ENCODE measurements at places on chromosomes 3 and 15.

DNA sequence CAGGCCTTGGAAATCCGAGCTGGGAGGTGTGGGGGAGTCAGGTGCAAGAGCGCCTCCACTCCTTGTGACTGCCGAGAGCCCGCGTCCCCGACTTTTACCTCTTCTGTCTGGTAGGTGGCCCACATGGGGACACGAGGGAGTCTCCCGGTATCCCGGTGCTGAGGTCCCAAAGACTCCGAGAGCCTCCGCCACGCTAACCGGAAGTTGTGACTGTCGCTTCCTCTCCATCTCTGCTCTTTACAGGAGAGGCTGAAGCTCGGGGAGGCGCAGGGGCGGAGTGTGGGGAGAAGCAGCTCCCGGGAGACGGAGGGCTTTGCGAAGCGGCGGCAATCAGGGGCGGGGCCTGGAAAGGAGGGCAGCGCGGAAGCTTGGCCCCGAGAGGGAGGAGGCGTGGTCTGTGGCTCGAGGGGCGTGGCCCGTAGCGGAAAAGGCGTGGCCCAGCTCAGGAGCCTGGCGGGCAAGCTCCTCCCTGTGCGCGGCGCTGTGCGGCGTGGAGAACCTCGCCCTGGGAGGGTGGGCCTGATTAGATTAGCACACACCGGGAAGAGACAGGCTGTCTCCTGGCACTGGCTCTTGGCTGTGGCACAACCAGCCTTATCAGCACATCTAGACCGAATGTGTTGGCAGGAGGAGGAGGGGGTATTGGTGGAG is 143.9 kb downstream of the GABRB3 start:
- DNase-seq, result no peak

GRCh38 chr3:17979252-17979651 is 236.8 kb upstream of the TBC1D5 start:
- no peak for DNase-seq

DNA sequence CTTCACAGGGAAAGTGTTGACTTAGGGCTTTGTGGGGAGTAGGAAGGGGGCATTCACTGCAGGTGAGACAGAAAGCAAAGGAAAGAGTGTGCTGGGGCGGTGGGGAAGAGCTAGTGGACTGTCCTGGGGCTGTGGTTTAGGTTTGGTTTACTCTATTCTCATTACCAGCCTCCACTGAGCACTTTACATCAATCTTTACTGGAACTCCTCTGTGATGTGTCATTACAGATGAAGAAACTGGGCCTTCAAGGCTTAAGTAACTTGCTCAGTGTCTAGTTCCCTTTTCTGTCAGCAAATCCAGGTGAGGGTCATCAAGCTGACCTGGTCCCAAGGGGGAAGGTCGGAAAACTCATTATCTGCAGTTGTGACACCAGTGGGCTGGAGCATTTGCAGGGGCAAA is 120.2 kb upstream of the PFN2 start:
- no peak for DNase-seq

- no peak for DNase-seq
Measured at GRCh38 chr3:7696320-7696719, 805.3 kb upstream of the LMCD1 start.

- no peak for DNase-seq
Measured at GRCh38 chr3:99176169-99176964, 274.9 kb upstream of the DCBLD2 start.

DNA sequence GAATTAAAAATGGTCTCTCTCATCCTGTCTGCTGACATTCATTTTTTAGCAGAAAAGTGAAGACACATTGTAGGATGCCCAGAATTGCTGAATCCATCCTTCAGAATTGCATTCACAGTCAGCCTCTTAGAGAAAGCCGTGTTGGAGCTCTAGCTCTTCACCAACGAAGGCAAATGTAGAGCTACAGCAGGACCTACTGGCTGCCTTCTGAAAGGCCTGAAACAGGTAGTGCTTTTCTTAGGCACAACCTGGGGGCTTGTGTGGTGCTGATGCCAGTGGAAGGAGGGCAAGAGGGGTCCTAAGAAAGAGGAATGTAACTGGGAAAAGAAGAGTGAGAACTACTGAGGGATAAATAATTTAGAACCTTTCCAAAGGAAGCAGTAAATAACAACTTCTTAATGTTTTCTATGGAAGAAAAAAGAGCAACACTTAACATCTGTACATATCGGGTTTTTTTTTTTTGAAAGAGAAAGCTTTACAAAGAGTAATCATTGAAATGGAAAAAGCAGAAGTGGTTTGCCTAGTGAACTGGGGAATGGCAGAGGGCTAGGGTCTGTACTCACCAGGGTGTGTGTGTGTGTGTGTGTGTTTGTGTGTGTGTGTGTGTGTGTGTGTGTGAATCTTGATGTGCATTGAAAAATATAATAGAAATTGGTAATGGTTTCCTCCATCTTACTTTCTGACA is 297.8 kb downstream of the SATB1 start:
- no peak for DNase-seq

- no peak for DNase-seq
Measured at GRCh38 chr3:188021502-188022040, 132.4 kb upstream of the LPP start.

DNA sequence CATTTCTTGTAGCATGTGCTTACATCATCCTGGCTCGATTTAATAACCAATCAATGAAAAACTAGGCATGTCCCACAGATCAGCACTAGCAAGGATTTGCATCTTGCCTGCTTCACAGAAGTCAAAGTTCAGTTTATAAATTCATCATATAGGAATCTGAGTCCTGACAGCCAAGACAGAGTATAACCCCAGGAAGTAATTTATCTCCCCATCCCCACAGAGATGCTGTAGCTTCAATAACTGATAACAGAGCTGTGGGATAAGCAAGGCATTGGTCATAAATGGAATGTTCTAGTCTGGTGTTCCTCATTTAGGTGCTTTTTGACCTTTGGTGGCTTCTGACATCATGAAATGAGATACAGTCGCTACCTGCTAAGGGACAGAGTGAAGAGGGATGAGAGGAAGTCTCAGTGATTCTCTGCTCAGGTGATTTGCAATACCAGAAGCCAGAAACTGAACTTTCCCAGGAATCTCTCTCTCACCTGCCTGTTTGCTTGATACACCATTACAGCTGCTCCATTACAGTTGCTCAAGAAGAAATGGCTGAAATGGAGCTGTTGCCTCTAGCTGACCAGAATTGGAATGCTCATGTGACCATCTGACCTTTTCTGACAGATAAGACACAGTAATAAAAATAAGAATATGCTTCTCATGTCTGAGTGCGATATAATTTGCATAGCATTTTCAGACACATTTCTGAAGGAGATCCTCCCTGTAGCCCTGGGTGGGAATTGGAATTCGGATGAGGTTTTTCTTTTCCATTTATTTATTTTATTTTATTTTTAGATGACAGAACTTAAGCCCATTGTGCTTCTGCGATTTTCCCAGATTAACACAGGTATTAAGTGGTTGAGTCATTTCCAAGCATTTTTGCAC is 217.1 kb upstream of the KCNMB2 start:
- DNase-seq, result no peak

DNA sequence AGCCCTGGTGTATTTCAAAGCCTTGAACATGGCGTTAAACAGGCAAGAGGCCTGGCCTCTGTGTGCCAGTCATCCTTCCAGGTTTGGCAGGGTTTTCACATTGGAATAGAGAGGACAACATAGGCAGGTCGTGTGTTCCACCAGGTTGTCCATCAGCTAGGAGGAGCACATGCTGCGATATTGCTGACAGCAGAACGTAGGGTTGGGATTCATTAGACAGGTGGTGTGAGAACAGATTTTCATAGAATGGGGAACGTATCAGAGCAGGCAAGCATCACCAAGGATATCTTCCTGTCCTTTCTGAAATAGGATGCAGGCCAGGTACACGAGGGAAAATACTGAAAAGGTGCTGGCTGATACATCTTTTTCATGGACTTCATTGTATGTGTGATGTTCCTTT is 26.4 kb downstream of the MINAR1 start:
- DNase-seq, result no peak

- no peak for DNase-seq
Measured at GRCh38 chr15:69609176-69609575, 156.6 kb downstream of the RPLP1 start.

GRCh38 chr15:68585574-68586273 is 6.9 kb downstream of the CORO2B start:
- no peak for DNase-seq

DNA sequence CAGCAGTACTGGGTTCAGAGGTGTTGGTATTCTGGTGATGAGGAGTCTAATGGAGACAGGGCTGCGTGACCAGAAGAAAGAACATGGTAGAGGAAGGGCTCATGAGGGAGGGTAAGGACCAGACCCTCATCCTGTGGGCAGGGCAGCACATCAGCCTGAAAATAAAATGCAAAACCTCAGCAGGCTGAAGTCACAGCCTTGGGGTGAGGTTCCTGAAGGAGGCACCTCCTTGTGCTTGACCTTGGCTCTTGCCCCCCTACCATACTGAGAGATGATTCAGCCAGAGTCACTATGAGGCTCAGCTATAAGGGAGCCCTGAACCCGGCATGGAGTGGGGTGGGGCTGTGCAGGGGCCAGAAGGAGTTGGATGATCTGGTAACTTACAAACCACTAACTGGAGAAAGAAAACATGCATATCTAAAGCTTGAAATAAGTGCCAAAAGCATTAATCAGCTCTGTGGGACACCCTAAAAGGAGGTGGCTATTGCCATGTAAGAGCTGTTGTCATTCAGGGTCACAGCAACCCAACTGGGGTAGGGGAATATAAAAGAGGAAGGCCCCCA is 60.2 kb downstream of the CORO2B start:
- DNase-seq, result no peak

DNA sequence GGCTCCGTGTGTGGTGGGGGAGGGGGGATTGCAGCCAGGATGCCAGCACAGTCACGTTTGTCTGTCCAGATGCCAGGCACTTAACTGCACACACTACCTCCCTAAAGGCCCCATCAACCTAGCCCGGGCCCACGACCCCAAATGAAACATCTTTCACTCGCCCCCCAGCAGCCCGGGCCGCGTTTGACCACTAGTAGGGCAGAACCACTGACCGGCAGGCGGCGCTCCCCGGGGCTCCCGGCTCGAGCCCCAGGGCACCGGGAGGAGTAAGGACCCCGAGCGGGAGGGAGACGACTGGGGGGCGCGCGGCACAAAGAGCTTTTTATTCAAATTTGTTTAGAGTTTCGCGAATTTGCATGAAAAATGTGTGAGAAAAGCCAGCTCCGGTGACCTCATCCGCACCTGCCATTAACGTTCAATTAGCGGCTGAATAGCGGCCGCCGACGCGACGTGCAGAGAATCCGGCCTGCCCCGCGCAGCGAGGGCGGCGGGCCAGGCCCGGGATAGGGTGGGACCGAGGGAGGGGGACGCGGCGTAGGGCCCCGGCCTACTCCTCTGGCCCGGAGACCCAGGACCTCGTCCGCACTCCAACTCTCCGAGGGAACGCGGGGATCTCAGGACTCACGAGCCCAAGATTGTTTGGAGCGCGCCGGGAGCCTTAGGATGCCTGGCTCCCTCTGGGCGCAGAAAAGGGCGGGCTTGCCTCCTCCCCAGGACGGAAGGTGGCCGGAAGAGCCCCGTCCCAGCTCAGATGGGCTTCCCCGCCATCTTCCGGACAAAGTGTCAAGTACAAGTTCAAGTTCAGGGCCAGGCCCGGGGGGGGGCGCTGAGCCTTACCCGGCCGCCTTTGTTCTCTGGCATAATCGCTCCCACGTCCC is 64.9 kb upstream of the POLG start:
- no peak for DNase-seq

DNA sequence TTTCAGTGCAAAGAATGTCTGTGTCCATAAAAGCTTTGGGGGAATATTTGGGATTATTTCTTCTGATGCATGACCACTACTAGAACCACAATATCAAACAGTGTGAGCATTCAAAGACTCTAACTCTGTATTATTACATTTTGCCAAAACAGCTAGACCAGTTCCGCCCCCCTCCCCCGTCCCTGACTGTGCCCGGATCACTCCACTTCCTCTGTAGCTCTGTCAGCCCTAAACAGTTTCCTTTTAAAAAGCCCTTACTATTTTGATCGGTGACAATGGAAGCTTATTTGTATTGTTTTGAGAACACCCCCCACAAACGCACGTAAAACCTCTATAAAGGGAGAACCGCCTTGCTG is 36.6 kb upstream of the EPHB3 start:
- no peak for DNase-seq

DNA sequence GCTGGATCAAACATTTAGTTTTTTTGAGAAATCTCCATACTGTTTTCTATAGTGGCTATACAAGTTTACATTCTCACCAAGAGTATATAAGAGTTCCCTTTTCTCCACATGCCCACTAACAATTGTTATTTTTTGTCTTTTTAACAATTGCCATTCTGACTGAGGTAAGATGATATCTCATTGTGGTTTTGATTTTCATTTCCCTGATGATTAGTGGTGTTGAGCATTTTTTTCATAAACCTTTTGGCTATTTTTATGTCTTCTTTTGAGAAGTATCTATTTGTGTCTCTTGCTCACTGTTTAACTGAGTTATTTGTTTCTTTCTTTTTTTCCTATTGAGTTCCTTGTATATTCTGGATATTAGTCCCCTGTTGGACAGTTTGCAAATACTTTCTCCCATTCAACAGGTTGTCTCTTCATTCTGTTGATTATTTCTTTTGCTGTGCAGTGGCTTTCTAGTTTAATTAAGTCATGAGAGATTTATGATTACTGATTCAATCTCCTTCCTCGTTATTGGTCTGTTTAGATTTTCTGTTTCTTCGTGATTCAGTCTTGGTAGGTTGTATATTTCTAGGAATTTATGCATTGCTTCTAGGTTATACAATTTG is 6.7 kb upstream of the RNF13 start:
- DNase-seq, result no peak

- no peak for DNase-seq
Measured at GRCh38 chr3:123120573-123120972, 53.7 kb downstream of the PDIA5 start.

DNA sequence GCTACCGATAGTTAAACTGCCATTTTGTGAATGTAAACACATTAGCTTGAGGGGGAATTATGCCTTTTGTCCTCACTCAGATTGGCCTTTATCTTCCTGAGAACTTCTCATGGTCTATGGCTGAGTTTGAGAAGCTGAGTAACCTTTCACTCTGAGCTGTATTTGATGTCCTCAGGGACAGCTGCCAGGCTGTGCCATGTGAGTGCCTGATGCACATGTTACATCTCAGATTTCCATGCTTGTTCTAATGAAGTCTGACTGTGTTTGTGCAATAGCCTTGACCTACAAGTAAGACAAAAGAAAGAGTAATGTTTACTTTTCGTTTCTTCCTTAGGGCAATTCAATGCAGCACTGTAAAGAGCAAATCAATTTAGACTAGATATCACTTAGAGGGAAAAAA is 44.1 kb upstream of the ARL6 start:
- no peak for DNase-seq

DNA sequence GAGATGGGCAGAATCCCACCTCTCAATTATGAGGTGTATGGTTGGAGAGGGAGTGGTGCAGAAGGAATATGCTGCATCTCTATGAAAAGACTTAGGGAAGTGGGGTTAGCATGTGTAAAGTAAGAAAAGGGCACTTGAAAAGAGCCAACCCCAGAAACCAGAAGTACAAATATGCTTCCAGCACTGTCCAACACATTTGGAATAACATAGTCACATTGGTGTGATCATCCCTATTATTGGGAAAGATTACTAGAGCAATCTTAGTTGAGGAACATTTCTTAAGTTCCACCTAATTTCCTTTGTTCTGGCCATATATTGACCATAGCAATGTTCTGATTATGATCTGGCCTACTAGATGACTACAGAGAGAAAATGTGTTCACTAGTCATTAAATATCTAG is 34.3 kb downstream of the HMG20A start:
- DNase-seq, result no peak
